ENCODE measurements at places on chromosomes 1 and 21. TPM values are rescaled to one million over a fixed set of nuclear protein-coding genes. Genes with fewer than 3 reads are reported as not detected.

PTPN7 gene
- 303 TPM for total RNA-seq

SRM gene
- total RNA-seq = 146 TPM

RHEX gene
- total RNA-seq = not detected

CD101 gene
- 2.0 TPM for total RNA-seq

AMY2A gene
- total RNA-seq = not detected

F13B gene
- not detected for total RNA-seq

BRDT gene
- total RNA-seq = not detected

ASPM gene
- 65.6 TPM for total RNA-seq

ZBTB8A gene
- 0.64 TPM for total RNA-seq

ELF3 gene
- total RNA-seq = 0.55 TPM

FOXD2 gene
- total RNA-seq = 0.27 TPM

GJA4 gene
- total RNA-seq = not detected

GJA8 gene
- total RNA-seq = not detected

RGS8 gene
- not detected for total RNA-seq

KCNC4 gene
- total RNA-seq = 10.6 TPM

LCE2A gene
- total RNA-seq = not detected

NPR1 gene
- total RNA-seq = not detected

FCGR2B gene
- 0.11 TPM for total RNA-seq

FMOD gene
- not detected for total RNA-seq

LENEP gene
- not detected for total RNA-seq

MAST2 gene
- 28.3 TPM for total RNA-seq

GJB3 gene
- total RNA-seq = not detected

RNF186 gene
- total RNA-seq = not detected

ZNF683 gene
- total RNA-seq = not detected

EPB41 gene
- 106 TPM for total RNA-seq

AKR7A3 gene
- total RNA-seq = 1.8 TPM

TP73 gene
- total RNA-seq = 2.7 TPM

ZMYM1 gene
- total RNA-seq = 9.0 TPM

SPRR2F gene
- not detected for total RNA-seq

C1orf94 gene
- not detected for total RNA-seq

EPS8L3 gene
- not detected for total RNA-seq

ECM1 gene
- total RNA-seq = 1.6 TPM

KPRP gene
- not detected for total RNA-seq

CD52 gene
- 1,191 TPM for total RNA-seq

CLDN17 gene
- total RNA-seq = not detected

NBPF10 gene
- total RNA-seq = 4.5 TPM

TLR5 gene
- total RNA-seq = 0.61 TPM

FCAMR gene
- total RNA-seq = 0.07 TPM

PTGER3 gene
- total RNA-seq = 4.2 TPM

TCHH gene
- total RNA-seq = 0.07 TPM

CLCNKB gene
- total RNA-seq = not detected

TMCO4 gene
- total RNA-seq = 14.7 TPM

ERICH3 gene
- not detected for total RNA-seq

SERPINC1 gene
- 0.43 TPM for total RNA-seq

Data from T-helper 2 cell treated with Interferon-gamma antibody and Interleukin-4, amounts not matched to agents 100 ng/mL and 5 ng/mL, for 36 hours (primary cell).